ENCODE measurements at places on chromosomes 3 and 15. TPM values are rescaled to one million over a fixed set of nuclear protein-coding genes. Genes with fewer than 3 reads are reported as not detected.

Gene LZTFL1
- 12.0 TPM for total RNA-seq

Gene SST
- total RNA-seq: not detected

Gene GOLGA8J
- total RNA-seq: not detected

Gene GABRB3
- total RNA-seq: 0.62 TPM

Gene TBC1D5
- 51.0 TPM for total RNA-seq

Gene GPR62
- not detected for total RNA-seq

Data from melanocyte of skin (primary cell).